ENCODE measurements at places on chromosomes 7 and 10.

DNA sequence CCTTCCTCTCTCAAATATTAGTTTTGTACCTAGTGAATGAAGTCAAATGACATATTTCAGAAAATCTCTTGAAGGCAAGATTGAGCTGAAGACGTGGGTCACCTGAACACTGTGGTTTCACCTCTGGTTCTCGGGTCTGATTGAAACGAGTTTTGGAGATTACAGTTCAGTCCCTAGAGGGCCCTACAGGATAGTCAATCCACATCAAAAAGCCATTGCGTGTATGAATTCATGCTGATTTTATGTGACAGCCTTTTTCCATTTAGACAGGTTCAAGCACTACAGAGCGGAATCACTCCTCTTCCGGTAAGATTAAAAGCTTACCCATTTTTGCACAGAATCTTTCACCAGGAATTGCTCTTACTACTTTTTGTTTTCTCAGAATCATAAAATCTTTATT, 62.2 kb downstream of the VIM start:
- no peak for DNase-seq

DNA sequence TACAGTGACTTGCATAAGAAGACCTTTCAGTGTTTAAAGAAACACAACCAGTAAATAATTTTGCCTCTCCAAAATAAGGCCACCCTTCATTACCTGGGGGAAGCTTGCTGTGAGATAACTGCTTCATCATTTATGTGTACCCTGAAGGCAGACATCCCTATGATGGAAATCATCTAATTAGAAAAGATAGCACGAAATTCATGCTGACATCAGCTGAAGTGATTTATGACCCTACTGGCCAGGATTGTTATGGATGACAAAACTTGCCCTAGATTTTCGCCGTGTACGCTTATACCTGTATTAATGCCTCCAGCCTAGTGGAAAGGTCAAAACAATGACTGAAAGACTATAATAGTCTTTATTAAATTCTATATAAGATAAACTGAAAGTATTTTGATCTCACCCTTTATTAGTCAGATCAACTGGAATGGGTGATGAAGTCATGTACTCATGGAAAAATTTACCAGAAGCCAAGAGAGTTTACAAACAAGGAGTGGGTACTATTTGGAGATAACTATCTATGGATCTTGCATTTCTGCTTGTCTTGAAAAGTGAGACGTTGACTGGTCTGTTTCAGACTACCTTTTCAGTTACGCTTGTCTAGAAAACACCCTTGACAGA, 114.2 kb downstream of the PPP1R3A start:
- no peak for DNase-seq

- DNase-seq, result no peak
Observed at GRCh38 chr10:89171263-89171872, 35.7 kb downstream of the CH25H start.

GRCh38 chr7:140998715-140999114, 16.0 kb downstream of the MRPS33 start:
- no peak for DNase-seq

GRCh38 chr10:19935176-19935575, 118.9 kb downstream of the PLXDC2 start:
- no peak for DNase-seq

GRCh38 chr7:101121991-101122932, 4.6 kb upstream of the SERPINE1 start:
- no peak for DNase-seq

DNA sequence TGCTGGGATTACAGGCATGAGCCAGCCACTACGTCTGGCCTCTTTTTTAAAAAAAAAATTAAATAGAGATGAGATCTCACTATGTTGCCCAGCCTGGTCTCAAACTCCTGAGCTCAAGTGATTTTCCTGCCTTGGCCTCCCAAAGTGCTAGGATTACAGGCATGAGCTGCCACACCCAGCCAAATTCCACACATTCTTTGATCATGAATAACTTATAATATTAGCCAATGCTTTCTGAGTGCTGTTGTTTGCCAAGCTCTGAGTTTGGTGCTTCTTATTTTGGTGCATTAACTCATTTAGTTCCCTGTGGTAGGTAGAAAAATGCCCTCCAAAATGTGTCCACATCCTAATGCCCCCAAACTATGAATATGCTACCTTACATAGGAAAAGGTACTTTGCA, 47.2 kb upstream of the MKI67 start:
- DNase-seq, result no peak

DNA sequence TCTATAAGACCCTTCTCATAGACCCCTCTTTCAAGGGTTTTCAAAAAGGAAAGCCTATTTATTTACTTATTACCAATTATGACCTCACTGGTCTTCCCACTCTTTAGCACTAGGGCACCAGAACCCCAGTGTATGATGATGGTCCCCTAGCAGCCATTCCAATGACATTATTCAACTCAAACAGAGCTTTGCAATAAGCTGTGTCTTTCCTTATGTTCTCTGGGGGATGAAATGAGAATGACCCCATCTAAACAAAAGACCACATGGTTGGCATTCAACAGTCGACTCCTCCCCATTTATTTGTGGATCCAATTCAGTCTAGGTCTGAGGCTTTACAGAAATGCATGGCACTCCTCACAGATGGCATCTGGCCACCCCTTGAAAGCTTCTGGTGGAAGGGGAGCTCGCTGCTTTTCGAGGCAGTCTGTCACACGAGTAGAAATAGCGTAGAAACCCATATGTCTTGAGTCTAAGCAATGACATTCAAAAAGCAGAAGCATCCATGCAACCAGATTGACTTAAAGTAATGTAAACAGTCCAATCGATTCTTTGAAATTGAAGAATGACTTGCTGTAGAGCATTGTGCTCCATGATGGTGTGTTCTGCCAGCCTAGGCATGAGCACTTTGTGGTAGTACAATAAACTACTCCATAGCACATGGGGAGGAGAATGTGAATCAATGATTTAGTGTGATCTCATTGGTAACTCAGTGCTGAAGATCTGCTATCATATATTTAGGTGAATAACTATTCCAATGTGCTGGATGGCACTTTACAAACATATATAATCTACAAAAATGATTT, 29.8 kb downstream of the NRP1 start:
- no peak for DNase-seq

GRCh38 chr7:64892666-64893309, 10.3 kb upstream of the ZNF273 start:
- DNase-seq, result no peak

- no peak for DNase-seq
Observed at GRCh38 chr7:156998988-156999957, 11.2 kb downstream of the MNX1 start.

- DNase-seq, result no peak
Observed at GRCh38 chr7:81008901-81009300, 90.0 kb upstream of the SEMA3C start.

GRCh38 chr10:12243864-12244620, 48.1 kb downstream of the CDC123 start:
- no peak for DNase-seq

DNA sequence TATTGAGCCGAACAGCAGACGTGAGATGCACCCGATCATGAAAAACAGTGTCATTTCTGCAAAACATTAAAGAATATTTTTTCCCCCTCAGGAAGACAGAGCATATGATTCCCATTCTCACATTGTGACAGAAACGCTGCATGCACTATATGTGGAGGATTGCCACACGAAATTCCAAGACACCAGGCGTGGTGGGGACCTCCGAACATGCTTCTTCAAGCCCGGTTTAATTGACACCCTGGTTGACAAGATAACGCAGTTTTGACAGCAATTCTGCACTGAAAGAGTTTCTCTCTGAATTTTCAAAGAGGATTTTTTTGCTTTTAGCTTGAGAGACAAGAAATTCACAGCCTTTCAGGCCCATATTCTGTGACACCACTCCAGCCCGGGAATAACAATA, 442.8 kb upstream of the NRP1 start:
- no peak for DNase-seq

- no peak for DNase-seq
Observed at GRCh38 chr7:156585025-156585648, 55.4 kb upstream of the RNF32 start.

DNA sequence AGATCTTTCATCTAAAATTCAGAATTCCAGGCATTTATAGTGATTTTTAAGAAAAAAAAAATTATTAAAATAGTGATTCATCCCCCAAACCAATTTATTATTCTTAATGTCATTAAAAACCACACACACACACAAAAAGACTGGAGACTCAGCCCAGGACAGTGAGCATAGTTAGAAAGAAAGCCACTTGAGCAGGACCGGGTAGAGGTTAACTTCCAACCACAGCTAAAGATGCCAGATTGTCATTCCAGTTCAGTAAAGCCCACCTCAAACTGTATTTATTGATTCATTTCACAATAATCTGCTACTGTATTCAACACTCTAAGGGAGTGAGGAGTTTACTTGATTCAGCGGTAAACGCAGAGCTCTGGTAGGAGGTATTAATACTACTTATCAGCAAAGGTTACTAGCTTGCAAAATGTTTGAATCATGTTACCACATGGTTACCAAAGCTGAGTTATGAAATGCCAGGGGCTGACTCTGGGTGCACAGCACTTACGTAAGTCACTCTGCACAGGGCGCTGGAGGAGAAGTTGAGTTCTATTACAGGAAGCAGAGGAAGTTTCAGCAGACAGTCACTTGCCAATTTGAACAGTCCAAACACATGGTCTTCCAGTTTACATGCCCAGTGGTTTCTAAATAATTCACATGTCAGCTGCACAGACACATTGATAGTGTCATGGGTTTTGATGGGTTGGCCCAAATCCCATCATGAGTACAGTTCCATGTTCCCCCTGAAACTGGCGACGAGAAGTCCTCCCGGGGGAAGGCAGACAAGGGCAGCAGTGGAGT, 64.6 kb downstream of the KLF6 start:
- no peak for DNase-seq

- DNase-seq, result no peak
Observed at GRCh38 chr10:20874261-20874660, 22.9 kb downstream of the NEBL start.

GRCh38 chr10:71868192-71868697, 17.2 kb upstream of the PSAP start:
- DNase-seq, result no peak

DNA sequence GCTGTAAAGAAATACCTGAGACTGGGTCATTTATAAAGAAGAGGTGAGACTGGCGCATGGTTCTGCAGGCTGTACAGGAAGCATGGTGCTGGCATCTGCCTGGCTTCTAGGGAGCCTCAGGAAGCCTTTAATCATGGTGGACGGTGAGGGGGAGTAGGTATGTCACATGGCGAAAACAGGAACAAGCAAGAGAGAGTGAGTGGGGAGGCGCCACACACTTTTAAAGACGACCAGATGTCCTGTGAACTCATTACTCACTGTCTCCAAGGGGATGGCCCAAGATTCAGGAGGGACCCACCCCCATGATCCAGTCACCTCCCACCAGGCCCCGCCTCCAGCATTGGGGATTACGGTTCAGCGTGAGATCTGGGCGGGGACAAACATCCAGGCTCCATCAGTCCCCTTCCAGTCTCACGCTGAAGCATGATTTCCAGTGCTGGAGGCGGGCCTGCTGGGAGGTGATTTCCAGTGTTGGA, 3.2 kb downstream of the ZNF316 start:
- DNase-seq, result no peak

DNA sequence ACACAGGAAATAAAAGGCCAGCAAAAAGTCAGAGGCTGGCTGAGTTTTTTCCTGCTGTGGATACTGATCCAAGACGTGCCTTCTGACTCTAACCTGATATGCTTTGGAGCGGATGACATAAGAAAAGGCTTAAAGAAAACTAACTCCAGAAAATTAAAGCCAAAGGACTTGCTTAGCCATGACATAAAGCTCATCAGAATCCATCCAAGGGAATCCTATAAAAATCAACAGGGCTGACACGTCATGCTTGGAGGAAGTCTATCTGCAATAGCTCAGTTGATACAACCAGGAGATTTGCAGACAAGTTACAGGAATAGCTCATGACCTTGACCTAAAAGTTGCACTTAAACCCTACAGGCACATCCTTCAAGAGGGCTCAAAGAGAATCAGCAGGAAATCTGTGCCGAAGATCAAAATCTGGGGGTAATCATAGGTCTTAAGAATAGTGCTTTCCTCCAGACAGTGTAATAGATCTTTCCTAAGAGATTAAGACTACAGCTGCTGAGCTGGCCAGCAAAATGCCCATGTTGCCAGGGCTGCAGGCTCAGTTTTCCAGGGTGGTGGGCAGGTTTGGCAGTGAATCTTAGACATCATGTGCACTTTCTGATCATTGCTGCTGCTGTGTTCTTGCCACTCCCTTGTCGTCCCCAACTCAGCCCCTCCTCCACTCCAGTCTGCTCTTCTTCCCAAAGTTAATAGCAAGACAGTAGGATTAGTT, 111.5 kb upstream of the SVIL start:
- no peak for DNase-seq

DNA sequence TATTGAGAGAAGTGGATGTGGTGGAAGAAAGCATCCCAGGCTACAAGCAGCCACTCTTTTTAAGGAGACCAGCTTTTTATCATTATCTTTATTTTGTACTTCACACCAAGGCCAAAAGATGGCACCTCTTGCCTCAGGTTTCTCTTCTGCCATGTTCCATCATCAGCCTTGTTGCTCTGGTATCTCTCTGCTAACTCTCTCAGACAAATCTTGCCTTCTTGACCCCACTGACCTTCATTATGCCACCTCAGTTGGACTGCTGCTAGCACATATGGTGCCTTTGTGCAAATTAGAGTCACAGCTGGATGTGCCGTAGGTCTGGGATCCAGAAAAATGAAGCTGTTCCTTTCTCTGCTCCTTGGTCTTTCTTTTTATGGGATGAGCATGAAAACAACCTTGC, 47.1 kb upstream of the DYNC1I1 start:
- DNase-seq, result no peak

DNA sequence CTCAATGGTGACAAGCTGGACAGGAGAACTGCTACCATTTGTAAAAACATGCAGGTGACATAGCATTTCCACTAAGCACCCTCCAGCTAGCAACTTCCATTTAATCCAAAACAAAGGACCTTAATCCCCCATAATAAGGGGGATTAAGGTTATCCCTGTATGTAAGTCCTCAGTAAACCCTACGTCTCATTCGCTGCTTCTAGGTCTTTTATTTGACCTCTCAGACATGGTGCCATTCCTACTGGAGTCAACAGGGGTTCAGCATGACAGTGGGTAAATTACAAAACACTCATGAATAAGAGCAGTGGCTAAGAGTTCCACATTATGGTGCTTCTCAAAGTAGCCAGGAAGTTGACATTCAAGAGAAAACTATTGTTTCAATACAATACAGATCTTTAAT, 121.8 kb upstream of the CAV2 start:
- DNase-seq, result no peak

- DNase-seq, result no peak
Observed at GRCh38 chr10:104281694-104282093, 12.7 kb downstream of the GSTO2 start.

DNA sequence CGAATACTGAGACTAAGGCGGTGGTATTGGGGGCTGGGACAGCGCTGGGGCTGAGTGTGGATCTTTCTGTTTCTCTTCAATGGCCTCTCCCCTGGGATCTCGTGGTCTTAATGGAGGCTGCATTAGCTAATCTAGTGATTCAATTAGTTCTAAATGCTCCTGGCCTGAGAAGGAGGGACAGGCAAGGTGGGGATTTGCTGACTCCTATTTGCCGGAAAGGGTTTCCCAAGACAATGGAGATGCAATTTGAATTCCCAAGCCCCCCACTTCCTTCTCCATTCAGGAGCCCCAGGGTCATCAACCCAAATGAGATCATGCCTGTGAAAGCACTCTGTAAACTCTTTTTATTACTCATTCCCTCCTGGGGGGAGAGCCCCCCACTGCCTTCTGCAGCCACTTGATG, 111.7 kb upstream of the PLXNA4 start:
- no peak for DNase-seq

GRCh38 chr10:102393411-102394078, 2.0 kb upstream of the NFKB2 start:
- DNase-seq, result no peak
